DMS79 treated with DMSO at 0.1 percent for 48 hours (cell line): ENCODE measurements at places on chromosomes 7 and 10.

- DNase-seq, result no peak
These were observed 16.1 kb downstream of the CALU start for GRCh38 chr7:128755075-128755818.

DNA sequence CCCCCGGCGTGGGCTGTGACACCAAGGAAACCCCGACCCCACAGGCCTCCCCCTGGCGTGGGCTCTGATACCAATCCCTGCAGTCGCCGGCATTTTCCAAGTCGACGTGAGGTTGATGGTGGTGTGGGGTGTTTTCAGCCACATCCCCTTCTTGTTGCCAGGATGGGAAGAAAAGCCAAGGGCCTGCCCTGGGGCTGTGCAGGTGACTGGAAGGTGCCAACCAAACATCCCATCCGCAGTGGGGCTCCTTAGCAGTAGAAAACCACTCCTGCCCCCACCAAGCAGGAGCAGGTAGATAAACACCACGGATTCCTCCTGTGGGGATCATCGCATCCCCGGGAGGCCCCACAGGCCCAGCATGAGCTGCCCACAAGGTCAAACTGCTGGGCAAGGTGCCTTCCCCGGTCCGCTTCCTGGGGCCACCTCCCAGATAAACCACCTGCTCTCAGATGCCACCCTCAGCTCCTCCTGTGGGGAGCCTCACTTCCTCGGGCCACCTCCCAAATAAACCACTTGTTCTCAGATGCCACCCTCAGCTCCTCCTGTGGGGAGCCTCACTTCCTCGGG lies 88.5 kb upstream of the DIP2C start:
- no peak for DNase-seq

DNA sequence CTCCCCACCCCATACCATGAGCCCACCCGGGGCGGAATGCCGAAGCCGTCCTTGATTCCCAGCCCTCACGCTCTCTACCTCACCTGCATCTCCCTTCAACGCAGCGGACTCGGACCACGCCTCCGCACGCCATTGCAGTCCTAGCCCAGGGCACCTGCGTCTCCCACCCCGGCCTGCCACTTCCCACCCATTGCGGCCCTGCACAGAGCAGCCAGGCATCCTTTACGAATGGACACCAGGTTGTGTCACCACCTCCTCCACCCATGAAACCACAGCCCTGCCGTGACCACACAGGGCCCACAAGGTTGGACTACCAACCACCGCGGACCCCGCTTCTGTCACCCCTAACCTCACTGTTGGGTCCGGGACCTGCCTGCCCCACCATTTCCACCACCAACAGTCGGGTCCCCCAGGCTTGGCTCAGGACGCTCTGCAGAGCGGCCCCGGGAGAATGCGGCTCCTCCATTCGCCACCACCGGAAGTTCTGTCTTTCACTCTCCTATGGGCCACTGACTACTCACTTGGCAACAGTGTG lies 232.5 kb downstream of the MAD1L1 start:
- no peak for DNase-seq

- DNase-seq, result no peak
These were observed 161.6 kb downstream of the LRMDA start for GRCh38 chr10:75592791-75593643.

DNA sequence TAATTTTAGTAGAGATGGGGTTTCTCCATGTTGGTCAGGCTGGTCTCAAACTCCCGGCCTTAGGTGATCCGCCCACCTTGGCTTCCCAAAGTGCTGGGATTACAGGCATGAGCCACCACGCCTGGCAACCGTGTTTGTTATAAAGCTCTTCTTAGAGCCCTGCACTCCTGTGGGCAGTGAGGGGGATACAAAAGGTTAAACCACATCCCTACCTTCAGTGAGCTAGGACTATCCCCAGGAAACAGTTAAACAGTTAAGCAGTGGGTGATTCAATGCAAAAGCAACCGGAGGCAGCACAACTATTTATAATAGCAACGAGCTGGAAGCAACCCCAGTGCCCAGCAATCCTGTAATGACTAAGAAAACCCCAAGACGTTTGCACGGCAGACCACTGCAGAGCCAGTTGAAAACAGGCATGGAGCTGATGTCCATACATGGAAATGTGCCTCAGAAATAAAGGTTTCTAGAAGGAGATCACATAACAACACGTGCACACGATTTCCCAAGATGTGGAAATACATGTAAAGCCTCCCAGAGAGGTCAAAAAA lies 107.2 kb upstream of the LYZL2 start:
- no peak for DNase-seq

DNA sequence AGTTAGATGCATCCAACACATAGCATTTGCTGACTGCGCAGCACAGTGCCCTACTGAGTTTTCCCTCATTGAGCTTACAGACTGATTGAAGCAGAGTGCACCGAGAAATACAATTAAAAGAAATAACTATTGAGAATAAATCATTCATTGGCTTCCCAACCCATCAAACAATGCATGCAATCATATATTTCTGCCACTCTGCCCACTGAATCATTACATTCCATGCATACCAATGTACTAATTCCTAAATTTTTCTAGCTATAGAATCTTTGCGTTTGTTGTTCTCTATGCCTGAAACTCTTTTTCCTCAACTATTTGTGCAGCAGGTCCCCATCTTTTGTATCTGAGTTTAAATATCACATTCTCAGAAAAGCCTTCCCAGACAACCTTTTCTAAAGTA lies 783.8 kb downstream of the SORCS1 start:
- DNase-seq, result no peak

DNA sequence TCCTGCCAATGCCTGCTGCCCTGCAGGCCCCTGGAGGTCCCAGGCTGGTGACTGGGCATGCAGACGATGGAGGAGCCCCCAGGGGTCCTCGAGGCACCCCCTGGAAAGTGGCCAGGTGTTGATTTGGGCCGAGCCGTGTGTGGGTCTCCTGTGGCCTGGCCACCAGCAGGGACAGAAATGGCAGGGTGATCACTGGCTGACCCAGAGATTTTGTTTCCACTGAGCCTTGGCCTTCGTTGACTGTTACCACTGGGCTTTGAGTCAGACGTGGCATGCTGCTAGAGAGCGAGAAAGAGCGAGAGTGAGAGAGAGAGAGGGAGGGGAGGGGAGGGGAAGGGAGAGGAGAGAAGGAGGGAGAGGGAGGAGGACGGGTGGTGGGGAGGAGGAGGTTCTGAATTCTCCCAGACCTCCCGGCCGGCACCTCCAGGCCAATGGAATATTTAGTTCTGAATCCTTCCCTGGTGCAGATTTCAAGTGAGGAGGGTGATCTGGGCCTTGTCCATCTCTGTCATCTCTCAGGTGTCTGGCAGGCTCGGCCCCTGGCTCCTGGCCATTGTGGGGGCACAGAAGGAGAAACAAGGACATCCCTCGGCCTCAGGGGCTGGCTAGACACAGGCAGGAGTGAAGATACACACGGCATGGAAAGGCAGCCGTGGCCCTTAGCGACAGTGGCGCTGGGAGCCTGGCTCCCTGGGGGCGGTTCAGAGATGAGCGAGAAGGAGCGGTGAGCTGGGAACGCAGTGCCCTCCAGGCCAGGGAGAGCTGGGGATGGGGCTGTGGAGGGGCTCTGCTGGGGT lies 58.2 kb downstream of the GLRX3 start:
- DNase-seq, result no peak

GRCh38 chr7:24381894-24382505 lies 98.0 kb downstream of the NPY start:
- no peak for DNase-seq

DNA sequence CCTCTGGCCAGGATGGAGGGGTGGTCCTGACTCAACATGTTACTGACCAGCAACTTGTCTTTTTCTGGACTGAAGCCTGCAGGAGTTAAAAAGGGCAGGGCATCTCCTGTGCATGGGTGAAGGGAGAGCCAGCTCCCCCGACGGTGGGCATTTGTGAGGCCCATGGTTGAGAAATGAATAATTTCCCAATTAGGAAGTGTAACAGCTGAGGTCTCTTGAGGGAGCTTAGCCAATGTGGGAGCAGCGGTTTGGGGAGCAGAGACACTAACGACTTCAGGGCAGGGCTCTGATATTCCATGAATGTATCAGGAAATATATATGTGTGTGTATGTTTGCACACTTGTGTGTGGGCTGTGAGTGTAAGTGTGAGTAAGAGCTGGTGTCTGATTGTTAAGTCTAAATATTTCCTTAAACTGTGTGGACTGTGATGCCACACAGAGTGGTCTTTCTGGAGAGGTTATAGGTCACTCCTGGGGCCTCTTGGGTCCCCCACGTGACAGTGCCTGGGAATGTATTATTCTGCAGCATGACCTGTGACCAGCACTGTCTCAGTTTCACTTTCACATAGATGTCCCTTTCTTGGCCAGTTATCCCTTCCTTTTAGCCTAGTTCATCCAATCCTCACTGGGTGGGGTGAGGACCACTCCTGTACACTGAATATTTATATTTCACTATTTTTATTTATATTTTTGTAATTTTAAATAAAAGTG lies 6.0 kb downstream of the PLAU start:
- DNase-seq, result no peak

DNA sequence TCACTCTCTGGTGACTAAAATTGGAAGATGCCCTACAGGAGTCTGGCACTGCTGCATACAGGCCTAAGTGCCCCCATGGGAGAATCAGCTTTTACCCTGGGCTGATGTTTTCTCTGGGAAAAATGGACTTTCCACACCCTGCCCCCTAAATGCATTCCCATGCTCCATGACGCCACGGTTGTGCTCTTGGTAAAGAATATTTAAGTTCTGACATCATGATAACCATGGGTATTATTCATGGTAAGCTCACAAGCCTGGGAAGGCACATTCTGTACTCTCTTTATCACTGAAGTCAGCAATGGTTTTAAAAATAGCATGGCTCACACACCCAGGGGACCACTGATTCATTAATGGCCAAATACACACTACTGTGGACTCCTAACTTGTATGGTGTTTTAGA lies 43.4 kb downstream of the HIPK2 start:
- DNase-seq, result no peak

GRCh38 chr10:87916515-87916914 lies 53.1 kb downstream of the PTEN start:
- no peak for DNase-seq

DNA sequence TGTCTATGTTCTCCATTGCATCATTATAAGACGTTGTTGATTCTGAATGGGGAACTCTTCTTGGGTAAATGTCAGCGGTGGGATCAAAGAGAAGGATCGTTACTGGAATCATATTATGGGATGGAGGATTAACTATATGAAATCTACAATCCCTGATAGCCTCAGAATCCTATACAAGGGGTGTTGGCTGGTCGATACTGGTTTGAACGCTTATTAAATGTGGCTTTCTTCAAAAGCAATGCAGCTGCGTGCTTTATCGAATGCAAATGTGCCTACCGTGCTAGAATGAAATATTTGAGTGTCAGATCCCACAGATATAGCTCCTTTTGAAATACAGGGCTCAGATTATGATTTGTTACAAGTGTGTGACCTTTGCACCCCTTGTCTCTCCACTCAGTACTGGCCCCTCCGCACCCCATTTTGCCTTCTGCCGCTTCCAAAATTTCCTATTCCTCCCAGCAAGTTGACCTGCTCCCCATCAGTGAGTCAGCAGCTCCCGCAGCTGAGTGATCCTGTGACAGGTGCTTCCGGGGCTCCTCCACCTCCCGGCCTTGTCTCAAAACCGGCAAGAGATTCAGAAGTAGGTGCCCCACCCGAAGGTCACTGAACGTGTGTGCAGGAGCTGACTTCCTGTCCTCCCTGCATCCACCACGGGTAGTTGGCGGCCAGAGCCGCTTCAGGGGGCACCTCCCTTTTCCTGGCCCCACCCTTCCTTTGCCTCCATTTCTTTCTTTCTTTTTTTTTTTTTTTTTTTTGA lies 76.6 kb downstream of the PTPRE start:
- no peak for DNase-seq

DNA sequence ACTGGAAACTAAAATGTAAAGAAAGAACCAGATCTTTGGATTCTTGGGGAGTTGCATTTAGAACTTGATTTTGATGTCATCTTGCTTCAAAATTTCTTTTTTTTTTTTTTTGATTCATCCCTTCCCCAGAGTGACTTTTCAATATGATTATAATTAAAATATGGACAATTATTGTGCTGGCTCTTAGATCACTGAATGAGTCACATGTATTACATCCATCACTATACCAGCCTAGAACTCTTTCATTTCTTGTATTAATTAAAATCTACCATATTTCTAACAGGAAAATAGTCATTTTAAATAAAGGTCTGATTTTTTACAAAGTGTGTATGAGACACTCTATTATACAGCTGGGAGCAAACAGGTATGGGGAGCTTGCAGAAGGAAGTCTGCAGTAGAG lies 269.5 kb upstream of the AKR1E2 start:
- DNase-seq, result no peak
